ENCODE measurements at places on chromosomes 7 and 10.
A peak's percentile ranks its signal among the peaks of the same experiment; 100 is the strongest.

DNA sequence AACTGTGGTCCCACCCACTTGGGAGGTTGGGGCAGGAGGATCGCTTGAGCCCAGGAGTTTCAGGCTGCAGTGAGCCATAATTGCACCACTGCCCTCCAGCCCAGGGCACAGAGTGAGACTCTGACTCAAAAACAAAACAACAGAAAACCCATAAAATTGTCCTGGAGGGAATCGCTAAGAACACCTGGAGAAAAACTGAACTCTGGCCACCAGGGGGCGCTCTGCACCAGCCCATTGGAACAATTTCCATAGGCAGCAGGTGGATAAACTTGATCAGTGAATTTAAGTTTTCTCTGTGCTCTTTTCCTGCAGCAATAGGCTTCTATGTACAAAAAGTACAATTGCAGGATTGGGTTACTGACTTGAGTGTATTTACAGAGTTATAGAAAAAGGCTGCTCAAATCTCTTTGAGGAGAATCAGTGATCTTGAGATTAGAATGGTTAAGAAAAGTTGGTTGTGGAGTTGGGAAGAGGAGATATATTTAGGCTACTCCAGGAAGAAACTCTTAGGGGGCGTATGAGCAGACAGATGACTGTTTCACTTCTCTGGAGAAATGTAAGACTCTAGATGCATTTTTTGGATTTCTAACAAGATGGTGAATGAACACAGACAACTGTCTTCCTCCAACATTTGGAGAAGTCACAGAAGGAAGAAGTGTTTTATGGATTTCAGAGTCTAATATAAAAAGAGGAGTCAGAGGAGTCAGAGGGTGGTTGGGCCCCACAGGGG, 274.9 kb upstream of the GALNT17 start:
- peak; percentile 73 for DNase-seq

- no peak for DNase-seq
Observed at GRCh38 chr7:83478616-83479015, 170.3 kb downstream of the SEMA3E start.

- DNase-seq, result no peak
Observed at GRCh38 chr10:62894156-62894555, 78.0 kb upstream of the EGR2 start.

GRCh38 chr10:113020475-113020753, 70.4 kb downstream of the TCF7L2 start:
- DNase-seq, result no peak

DNA sequence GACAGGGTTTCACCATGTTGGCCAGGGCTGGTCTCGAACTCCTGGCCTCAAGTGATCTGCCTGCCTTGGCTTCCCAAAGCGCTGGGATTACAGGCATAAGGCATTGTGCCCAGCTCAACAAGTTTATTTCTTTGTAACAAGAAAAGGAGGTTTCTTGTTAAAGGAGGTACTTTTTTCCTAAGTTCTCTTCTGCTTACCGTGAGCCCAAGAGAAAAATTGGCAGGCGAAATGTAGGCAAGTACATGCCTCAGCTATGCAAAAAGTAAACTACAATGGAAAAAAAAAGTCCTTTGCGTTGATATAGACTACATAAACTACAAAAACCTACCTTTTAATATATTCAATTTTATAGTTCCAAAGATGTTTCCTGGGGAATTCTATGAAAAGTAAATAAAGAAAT, 122.6 kb downstream of the DKK1 start:
- no peak for DNase-seq

DNA sequence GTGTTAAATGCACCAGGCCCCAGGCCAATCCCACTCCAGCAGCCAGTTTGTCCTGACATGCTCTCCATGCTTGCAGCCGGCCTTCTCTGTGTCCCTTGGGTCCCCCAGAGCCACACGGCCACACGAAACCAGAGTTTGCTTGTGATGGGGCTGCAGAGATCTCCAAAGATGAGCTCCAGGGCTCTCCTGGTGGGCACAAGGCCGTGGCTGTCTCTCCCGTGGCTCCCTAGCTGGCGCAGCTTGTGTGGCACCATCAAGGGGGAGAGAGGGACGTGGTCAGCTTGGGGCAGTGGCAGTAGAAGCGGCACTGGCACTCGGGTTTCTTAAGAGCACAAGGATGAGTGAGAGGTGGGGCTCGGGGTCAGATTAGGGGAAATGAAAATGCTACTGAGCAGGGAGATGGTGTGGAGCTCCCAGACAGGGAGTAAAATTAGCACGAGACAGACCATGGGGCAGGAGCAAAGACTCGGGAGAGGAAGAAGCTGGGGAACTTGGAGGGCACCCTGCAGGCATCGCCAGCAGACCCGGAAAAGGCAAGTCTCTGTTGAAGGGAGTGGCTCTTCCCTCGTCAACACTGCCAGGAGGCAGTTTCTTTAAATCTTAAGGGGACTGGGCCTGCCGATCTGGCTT, 572.5 kb upstream of the FOXK1 start:
- DNase-seq, result no peak

- DNase-seq, result no peak
Observed at GRCh38 chr10:3233486-3233990, 61.0 kb upstream of the PITRM1 start.

GRCh38 chr7:159240962-159241361, 96.3 kb upstream of the VIPR2 start:
- DNase-seq, result no peak

DNA sequence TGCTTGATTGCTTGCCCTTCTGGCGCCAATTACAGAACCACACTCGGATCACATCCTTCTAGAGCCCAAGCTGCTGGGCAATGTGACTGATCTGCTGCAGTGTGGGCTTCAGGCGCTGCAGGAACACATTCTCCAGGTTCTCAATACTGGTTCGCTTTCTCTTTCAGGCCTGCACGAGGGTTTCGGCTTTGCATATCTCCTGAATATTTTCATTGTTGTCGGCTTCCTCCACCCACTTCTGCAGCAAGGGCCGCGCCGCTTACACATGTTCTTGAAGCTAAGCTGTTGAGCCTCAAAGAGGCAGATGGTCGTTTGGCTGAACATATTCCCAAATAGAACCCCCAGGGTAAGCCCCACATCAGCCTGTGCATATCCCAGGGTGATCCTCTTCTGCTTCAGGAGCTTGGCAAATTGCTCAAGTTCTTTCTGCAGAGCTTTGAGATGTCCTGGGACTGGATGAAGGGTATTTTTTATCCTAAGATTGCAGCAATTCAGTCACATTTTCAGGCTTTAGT, 64.6 kb downstream of the HERC4 start:
- DNase-seq, result no peak

DNA sequence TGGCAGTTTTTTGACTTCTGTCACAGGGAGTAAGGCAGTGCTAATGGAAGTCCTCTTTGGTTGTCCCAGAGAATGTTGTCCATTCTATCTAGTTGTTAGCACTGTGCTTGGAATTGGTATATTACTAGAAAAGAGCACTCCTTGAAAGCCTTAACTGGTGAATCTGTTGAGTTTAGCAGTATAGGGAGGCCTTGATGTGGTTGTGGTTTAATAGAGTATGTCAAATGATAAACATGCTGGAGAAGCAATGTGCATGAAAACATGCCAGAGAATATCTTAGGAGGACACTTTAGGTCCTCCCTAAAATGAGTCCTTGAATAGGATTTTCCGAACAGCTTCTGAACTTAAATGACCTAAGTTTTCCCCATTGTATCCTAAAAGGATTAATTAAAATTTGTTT, 98.6 kb downstream of the BTRC start:
- no peak for DNase-seq

DNA sequence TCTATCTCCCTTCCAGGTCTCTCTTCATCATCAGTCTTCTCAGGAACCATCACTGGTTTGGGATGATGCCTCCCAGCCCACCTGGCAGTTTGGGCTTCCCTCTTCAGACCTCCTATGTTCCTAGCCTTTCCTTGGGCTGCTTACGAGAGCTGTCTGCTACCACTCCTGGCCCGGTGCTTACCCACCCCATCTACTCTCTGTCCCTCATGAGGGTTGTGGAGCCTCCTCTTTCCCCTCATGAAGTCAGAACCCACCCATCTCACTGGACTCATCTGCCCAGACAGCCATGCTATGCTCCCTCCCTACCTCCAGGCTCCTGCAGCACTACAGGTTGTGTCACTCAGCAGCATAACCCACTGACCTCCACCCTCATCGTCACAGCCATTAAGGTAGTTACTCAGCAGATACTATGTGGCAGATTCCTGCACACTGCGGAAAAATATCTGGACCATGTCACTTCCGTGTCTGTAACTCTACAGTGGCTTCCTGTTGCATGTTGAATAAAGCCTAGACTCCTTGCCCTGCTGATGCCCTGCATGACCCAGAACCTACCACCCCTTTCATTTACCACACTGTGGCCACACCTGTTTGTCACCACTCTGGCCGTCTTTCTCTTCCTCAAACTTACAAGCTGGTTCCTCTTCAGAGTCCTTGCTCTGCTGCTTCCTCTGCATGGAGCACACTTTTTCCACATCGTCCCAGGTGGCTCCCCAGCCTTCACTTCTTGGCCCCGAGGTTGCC, 2.0 kb downstream of the DBNL start:
- DNase-seq, result no peak

DNA sequence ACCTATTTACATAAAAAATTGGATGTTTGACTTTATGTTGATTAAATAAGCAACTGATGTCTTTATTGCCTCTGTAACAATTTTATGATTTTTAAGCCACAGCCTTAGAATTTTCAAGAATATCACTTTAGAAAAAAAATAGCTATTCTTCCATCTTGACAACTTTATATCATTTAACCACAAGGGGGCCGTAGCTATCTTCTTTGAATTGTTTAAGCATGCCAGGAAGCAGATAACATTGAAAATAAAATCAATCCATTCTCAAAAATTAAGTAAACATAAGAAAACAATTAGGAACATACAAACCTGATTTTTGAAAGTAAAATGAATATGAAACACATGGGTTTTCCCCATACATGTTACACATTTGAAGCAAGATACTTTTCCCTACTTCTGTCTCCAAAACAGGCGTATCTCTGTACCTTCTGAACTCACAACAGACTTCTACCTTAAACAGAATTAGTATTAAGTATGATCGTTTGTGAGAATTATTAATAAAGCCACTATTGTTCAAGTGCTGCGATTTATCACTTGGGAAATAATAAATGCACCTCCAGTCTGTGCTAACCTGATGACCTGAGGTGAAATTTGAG, 209.0 kb downstream of the CACNA2D1 start:
- DNase-seq, result peak; percentile 14

- no peak for DNase-seq
Observed at GRCh38 chr10:16886031-16886430, 68.8 kb upstream of the RSU1 start.

GRCh38 chr10:4470231-4470835, 355.7 kb upstream of the AKR1E2 start:
- no peak for DNase-seq

DNA sequence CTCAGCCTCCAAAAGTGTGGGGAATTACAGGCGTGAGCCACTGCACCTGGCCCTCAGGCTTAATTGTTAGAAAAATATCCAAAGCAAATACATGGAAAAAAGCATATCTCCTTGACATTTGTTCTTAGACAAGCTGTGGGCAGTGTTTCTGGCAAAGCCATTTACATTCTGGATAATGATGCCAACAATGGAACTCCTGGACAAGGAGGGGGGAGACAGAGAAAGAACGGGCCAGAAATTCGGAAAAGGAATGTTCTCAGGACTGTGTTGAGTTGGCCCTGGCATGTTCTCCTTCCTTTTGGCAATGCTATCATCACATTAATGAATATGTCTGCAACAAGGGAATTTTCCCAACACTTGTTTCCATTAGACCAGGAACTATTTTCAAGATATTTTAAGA, 88.7 kb downstream of the UBE2H start:
- peak; percentile 65 for DNase-seq

- DNase-seq, result no peak
Observed at GRCh38 chr7:10648289-10648688, 325.4 kb upstream of the PHF14 start.

DNA sequence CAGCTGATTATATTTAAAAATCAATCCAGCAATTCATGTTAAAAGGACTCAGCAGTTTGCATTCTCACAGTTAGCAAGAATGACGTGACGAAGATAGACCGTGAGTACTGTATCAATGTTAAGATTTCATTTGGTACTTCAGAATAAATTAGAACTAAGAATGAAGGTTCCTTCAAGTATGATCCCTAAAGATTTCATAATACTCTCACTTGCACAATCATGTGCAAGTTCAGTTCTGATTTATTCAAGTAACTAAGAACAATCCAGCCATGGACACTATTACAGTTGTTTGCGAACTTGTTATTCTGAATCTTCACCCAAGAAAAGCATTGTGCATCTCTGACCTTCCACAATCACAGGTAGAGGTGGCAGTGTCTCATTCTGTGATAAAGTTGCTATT, 7.7 kb downstream of the RHEB start:
- no peak for DNase-seq

- DNase-seq, result no peak
Observed at GRCh38 chr7:19024261-19024660, 93.2 kb downstream of the TWIST1 start.

DNA sequence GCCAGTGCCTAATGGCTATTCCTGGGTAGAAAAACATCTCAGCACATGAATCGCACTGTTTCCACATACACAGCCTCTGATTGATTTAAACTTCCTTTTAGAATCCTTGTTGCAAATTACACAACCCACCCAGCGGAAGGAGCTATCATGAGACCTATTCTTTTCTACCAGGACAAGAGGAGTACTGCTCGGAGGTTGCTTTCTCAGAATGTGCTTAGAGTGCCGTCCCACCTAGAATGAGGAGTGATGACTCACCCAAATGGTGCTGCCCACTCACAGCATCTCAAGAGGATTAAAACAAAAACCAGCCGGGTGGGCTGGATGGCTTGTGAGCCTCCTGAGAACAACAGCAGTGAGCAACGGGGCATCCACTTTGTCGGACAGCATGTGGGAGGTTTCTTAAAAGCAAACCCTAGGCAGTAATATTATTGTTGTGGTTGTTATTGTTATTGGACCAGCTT, 128.9 kb downstream of the DGKI start:
- no peak for DNase-seq
